ENCODE measurements at places on chromosomes 11 and 22.

- DNase-seq = no peak
These were observed 24.9 kb upstream of the CHKA start for GRCh38 chr11:68146010-68146540.

- DNase-seq = no peak
These were observed 20.2 kb upstream of the PRDM10 start for GRCh38 chr11:130022799-130023198.

DNA sequence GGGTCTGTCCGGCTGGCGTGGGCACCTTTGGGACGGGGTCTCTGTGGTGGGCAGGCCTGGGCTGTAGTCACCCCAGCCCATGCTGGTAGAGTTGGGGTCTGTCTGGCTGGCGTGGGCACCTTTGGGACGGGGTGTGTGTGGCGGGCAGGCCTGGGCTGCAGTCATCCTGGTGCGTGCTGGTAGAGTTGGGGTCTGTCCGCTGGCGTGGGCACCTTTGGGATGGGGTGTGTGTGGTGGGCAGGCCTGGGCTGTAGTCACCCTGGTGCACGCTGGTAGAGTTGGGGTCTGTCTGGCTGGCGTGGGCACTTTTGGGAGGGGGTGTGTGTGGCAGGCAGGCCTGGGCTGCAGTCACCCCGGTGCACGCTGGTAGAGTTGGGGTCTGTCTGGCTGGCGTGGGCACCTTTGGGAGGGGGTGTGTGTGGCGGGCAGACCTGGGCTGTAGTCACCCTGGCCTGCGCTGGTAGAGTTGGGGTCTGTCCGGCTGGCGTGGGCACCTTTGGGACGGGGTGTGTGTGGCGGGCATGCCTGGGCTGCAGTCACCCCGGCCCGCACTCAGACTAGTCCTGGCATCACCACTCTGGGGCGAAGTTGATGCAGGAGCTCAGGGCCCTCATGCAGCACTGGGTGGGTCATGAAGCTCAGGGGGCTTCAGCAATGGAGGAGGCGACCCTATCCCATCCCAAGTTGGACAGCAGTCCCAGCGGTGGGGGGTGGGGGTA, 19.3 kb downstream of the PRR33 start:
- DNase-seq = no peak

- no peak for DNase-seq
These were observed 30.1 kb downstream of the SWAP70 start for GRCh38 chr11:9693801-9694553.

DNA sequence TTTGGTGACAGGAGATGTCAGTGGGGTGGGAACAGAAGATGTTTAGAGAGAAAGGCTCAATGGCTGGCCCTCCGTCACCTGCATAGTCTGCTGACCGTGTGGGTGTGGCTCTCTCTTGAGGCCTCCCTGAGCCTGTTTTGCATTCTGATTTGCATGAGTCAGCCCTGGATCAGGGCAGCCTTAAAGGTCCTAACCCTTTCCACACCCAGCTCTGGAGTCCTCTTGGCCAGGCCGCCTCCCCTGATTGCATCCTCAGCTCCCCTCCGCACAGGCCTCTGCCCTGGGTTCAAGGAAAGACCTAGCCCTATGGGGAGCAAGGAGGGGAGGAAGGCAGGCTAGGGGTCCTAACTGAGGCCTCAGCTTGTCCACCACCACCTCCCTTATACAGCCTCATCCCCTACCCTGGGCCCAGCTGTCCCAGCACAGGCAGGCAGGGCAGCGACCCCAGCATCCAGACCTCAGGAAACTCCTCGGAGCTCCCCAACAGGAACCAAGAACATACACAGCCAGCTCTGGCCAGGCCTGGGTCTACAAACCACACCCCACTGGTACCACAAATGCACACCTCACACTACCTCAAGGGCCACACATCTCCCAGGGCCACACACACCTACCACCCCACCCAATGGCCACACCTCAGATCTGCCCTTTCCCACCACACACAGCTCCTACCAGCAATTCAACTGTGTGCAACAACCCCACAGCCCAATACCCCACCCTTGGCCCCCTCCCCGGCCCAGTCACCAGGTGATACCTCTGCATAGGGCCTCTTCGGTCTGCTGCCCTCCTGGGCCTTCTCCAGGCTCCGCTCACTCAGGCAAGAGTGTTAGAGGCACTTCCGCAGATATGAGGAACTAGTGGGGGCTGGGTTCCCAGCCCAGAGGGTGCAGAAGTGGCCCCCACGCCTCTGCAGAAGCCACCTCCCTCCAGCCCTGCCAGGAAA, 13.7 kb downstream of the ARAP1 start:
- no peak for DNase-seq
